ENCODE measurements at places on chromosomes 16 and 17.

GRCh38 chr17:62090021-62090824, 25.1 kb upstream of the MED13 start:
- no peak for DNase-seq

DNA sequence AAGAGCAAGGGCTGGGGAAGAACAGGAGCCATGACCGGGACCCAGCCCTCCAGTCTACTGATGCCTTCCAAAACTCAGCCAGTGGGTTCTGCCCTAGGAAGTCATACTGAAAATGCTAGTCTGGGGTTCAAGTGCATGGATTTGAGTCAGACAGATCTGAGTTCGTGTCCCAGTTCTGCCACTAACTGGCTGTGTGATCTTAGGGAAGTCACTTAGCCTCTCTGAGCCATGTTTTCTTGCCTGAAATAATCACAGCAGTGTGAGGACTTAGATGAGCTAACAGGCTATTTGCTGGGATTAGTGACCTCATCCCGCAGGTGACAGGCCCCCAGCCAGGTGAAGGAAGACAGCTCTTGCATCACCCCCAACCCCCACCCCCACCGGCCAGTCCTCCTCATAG, 4.4 kb downstream of the GRIN2C start:
- DNase-seq: no peak

- no peak for DNase-seq
Measured at GRCh38 chr17:15973834-15974233, 25.7 kb downstream of the ZSWIM7 start.

- no peak for DNase-seq
Measured at GRCh38 chr17:50100921-50101345, 5.8 kb downstream of the PDK2 start.

DNA sequence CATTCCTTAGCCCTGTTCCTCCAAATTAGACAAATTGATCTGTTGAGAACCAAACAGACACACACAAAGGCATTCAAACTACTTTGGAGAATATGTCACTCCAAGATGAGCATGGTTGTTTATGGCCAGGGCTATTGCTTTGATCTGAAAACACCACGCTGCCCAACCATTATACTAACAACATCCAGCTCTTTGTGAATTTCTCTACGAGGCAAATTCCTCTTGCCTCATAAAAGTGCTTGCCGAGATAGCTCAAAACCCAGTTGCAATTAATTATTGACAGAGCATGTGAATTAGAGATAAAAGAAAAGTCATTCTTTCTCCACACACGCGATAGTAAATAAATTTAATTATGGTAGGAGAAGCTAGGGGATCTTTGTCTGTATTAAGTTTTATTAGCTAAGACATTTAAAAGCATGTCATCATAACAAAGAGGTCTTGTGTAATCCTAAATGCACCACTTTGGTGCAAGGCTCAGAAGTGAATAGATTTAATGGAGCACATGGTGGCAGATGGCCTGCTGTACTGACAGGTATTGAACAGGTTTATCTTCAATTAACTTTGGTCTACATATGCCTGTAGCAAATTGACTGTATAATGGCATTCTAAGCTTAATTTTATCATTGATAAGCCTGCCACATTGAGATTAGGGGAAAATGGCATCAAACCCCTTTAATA, 441.8 kb downstream of the HS3ST4 start:
- no peak for DNase-seq
